ENCODE measurements at places on chromosomes 2 and 18. TPM values are rescaled to one million over a fixed set of nuclear protein-coding genes. Genes with fewer than 3 reads are reported as not detected.

The ICOS gene
- not detected for total RNA-seq

The MEIS1 gene
- 19.9 TPM for total RNA-seq

The AFF3 gene
- total RNA-seq: 3.0 TPM

DNA sequence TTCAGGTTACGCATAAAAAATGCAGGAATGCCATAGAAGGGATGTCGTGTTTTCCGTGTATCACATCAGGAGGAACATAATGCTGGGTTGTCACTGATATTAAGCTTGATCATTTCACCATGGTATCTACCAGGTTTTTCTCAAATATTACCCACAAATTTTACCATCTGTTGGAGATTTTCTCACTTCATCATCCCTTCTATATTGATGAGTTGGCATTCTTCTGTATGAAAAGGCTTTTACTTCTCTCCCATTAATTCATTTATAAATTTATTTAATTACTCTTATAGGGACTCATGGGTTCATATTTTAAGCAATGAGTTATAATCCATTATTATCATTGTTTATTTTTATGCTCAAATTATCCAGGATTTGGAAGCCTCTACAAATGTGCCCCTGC is 608.2 kb downstream of the EPHA4 start:
- DNase-seq: no peak

- DNase-seq: no peak
Observed at GRCh38 chr2:101038455-101039255, 36.6 kb downstream of the RPL31 start.

- no peak for DNase-seq
Observed at GRCh38 chr2:46079985-46080560, 217.1 kb upstream of the EPAS1 start.

Measured in lower leg skin (tissue), 4 donors.